ENCODE measurements at places on chromosomes 7 and 10. TPM values are rescaled to one million over a fixed set of nuclear protein-coding genes. Genes with fewer than 3 reads are reported as not detected.

GRCh38 chr10:72429931-72430330 lies 75.2 kb upstream of the DNAJB12 start:
- no peak for DNase-seq

DNA sequence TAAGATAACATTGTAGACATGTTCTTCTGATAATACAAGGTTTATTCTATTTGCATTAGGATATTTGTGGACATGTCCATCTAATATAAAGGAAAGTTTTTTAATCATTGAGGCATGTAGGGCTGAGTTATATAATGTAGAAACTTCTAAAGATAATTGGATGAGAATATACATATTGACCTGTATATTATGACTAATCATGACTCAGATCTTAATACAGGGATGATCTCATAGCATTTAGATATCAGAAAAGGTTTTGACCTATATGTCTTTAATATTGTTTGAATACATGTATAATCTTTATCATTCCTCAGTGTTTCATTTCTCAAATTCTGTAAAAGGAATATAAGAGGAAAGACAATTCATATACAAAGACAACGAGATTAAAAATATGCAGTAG lies 39.2 kb downstream of the CD36 start:
- no peak for DNase-seq

- DNase-seq: no peak
Measured at GRCh38 chr10:37442882-37443281, 317.5 kb downstream of the ANKRD30A start.

- no peak for DNase-seq
Measured at GRCh38 chr7:155062411-155062810, 7.7 kb upstream of the HTR5A start.

- no peak for DNase-seq
Measured at GRCh38 chr10:62669341-62669740, 135.2 kb upstream of the ADO start.

GRCh38 chr10:100510533-100511308 lies 8.9 kb downstream of the SEC31B start:
- peak; percentile 86 for DNase-seq

The NPS gene
- 0.38 TPM for total RNA-seq

Data from thymus (tissue), 14 donors.